ENCODE measurements at places on chromosomes 13 and 19. TPM values are rescaled to one million over a fixed set of nuclear protein-coding genes. Genes with fewer than 3 reads are reported as not detected.

- DNase-seq = no peak
These were observed 171.5 kb upstream of the CSNK1A1L start for GRCh38 chr13:37277007-37277406.

DNA sequence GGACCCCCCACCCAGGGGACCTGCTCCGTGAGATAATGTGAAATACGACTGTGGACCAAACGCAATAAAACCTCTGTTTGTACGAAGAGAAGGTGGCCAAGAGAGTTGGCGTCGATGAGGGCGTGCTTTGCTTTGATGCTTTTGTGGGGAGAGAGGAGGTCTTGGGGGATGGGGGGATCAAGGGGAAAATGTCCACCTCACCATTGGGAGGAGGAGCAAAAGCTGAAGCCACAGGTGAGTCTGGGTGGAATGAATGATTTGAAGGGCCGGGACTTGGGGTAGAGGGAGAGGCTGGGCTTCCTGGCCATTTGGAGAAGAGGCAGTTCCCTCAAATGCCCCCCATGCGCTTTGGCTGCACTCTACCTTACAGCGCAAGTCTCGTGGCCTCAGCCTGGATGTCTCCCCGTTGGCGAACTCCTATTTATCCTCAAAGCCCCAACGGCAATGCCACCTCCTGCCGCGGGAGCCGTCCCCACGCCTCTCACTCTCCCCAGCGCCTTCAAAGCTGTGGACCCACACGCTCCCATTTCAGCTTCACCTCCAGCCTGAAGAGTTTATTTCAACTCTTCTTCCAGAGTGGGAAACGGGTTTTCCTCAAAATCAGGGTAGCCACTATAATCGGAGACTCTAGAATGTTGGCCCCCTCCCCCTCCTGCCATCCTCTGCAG lies 795 bp upstream of the ABCA7 start:
- DNase-seq = no peak

GRCh38 chr19:31537136-31537535 lies 187.9 kb upstream of the TSHZ3 start:
- DNase-seq = no peak

GRCh38 chr13:31943591-31943990 lies 88.0 kb upstream of the FRY start:
- DNase-seq = no peak

TMEM161A gene
- total RNA-seq = 28.3 TPM

ZNF699 gene
- total RNA-seq = 2.2 TPM

GRCh38 chr19:49817964-49818648 lies at the start of gene MED25:
TSS of gene MED25 (plus strand) at chr19:49818289. CDS start at chr19:49818342, 53 bp downstream.
- peak; percentile 72 for DNase-seq

DNA sequence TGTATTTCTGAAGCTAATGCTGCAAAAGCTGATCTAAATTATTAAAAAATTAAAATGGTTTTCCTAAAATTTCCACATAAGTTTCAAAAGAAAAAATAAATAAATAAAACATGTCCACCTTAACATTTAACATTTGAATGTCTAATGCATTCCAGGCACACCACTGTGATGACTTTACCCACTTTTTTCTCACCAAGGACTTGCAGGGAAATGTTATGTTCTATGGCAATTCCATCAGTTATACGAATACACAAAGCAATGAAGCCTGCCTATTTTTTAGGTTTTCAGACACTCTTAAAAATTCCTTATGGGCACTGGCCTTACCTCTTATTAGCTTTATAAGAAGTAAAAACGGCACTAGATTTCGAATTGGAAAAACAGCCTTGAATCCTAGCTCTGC lies 10.2 kb downstream of the TSC22D1 start:
- DNase-seq = no peak

- DNase-seq = no peak
These were observed 10.4 kb downstream of the NUDT19 start for GRCh38 chr19:32702010-32702409.

GRCh38 chr13:110894086-110894485 lies 20.8 kb downstream of the ANKRD10 start:
- no peak for DNase-seq

DNA sequence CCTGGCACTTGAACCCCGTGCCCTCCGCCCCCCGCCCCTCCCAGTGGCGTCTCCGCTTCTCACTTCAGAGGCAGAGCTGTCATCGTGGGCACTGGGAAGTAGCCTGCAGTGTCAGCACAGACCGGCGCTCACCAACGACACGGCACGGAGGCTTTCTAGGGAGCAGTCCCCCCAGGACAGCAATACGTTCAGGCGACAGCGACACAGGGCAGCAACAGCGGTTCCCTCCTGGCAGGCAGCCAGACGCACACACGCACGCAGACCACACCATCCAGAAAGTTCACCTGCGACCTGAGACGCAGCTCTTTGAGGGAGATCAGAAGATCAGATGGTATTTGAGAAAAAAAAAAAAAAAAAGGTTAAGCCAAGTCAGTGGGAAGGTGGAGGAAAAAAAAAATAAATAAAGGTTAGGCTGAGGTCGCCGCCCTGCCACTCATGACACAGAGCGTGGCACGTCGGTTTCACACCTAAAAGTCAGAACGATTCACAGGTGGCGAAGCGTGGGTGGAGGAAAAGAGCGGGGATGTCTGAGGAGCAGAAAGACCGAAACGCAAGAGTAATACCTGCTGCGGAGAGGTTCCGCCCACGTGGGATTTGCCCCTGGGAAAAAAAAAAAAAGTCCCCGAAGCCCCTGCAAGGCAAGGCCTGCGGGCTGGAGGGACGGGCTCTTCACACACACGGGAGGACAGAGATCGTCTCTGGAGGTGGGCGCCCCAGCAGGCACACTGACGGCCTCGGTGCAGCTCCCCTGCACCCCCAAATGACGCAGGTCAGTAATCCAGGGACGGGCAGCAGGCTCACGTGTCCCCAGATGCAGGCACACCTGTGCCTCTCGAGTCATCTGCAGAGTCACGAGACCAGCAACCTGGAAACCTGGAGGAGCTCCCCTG lies 94.5 kb downstream of the GNG7 start:
- peak; percentile 94 for DNase-seq

VSTM1 gene
- not detected for total RNA-seq

DNA sequence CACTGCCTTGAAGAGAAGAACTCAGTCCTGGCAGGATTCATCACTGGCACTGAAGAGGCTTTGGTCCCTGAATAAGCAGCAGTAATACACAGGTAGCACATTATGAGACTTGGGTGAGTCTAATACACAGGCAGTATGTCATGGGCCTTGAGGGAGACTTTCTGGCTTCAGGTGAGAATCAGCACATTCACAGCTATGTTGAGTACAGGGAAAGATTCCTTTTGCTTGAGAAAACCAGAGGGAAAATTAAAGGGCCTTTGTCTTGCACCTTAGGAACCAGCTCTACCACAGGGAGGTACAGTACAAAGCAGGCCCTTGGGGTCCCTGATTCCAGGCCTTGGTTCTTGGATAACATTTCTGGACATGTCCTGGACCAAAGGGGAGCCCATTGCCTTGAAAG lies 484.6 kb downstream of the RFC3 start:
- no peak for DNase-seq

GRCh38 chr19:43372462-43372861 lies 19.0 kb downstream of the CD177 start:
- no peak for DNase-seq

DNA sequence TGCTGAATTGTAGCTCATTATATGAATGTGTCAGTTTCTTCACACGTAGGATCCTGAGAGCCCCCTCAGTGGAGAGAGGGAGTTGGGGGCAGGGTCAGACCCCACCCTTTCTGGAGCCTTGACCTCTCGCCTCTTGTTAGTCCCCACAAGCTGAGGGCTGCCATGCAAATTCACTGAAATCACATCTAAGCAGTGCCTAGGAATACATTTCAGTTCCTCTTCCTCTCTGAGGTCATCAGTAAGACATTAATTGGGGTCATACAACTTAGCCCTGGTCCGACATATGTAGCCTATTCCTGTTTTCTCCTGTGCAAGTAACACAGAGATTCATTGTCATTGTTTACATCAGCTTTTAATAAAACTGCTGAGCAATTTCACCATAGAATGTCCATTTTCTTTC lies 30.0 kb downstream of the MYO9B start:
- DNase-seq = peak; percentile 53
